ENCODE measurements at places on chromosomes 11 and 22.

DNA sequence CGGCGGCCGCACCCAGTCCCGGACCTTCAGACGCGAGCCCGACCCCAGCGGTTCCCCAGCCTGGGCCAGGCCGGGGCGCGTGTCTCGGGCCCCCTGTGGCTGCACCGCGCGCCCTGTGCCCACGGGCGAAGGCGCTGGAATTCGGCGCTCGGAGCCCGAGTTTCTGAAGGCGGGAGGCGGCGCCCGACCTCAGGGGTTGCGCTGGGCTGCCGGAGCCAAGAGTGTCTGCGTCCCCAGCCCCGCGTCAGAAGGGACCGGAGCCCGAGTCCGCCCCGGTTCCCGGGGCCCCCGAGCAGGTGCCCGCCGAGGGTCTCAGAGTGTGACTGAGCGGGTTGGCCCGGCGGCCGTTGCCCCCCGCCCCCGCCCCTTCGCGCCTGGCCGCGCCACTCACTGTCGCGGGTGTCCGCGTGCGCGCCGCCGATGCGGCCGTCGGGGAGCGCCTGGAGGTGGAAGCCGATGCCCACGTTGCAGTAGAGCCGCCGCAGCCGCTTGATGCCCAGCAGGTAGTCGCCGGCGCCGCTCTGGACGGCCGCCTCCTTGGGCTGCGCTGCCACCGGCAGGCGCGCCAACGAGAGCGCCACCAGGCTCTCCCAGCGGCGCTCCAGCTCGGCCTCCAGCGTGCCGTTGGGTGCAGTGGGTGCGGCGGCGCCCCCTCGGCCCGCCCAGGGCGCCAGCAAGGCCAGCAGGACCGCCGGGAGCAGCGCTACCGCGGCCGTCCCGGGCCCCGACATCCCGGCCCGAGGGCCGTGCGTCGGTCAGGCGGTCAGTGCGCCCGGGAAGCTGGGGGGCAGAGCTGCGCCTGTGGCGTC, 583 bp downstream of the FGF4 start:
- no peak for DNase-seq

- no peak for DNase-seq
Measured at GRCh38 chr11:118001494-118001971, 15.3 kb downstream of the IL10RA start.

GRCh38 chr11:3623767-3624458, 17.9 kb downstream of the ART5 start:
- no peak for DNase-seq

DNA sequence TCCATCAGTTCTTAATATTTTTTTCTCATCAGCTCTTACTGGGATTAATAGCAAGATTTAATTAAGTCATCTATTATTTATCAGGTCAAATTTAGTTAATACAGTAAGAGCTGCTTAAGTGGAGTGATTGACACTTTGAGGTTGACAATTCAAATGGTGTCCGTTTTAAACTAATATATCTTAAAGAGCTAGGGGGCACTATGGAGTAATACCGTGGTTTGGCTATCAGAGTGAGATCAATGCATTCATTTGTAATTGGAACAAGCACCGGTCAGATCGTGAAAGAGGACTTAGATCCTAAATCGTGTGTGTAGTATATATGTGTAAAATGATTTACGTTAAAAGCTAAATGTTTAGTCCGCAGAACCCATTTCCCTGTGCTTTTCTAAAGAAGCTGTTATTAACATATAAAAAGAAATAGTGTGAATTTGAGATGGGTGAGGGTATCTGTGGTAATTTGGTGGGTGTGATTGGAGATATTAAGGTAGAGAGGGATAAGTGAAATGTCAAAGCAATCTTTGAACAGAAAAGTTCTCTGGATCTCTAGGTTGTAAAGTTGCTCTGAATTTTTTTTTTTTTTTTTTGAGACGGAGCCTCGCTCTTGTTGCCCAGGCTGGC, 2.3 kb downstream of the SIK2 start:
- peak; percentile 68 for DNase-seq

- peak; percentile 74 for DNase-seq
Measured at GRCh38 chr22:27850000-27850521, 48.5 kb upstream of the MN1 start.

DNA sequence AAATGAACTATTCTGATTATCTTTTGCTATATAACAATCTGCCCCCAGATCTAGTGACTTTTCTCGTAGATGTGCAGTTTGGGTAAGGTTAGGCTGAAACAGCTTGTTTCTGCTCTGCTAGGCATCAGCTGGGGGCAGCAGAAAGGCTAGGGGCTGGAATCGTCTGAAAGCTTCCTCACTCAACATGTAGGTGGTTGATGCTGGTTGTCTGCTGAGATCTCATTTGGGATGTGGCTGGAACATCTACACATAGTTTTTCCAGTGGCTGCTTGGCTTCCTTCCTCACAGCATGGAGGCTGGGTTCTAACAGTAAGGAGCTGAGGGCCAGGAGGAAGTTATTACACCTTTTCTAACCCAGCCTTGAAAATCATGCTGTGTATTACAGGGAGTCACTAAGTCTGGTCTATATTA, 30.2 kb downstream of the USP47 start:
- peak; percentile 24 for DNase-seq

DNA sequence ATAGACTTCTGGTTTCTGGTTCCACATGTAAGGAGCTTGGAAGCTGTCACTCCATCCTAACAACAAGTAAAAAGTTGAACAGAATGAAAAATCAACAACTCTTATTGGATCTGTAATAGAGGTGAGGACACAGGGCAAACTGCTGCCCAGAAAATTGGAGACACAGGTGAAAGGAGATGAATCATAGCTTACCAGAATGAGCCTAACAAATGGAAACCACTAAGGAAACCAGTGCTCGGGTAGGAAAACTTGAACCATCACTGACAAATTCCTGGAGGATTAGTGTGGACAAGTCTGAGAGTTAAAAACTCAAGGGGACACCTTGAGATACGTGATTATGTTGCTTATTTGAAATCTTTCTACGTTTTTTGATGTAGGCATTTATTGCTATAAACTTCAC, 52.1 kb downstream of the GDPD4 start:
- DNase-seq, result no peak

- DNase-seq, result no peak
Measured at GRCh38 chr11:60592601-60593000, 77.4 kb downstream of the MS4A13 start.

DNA sequence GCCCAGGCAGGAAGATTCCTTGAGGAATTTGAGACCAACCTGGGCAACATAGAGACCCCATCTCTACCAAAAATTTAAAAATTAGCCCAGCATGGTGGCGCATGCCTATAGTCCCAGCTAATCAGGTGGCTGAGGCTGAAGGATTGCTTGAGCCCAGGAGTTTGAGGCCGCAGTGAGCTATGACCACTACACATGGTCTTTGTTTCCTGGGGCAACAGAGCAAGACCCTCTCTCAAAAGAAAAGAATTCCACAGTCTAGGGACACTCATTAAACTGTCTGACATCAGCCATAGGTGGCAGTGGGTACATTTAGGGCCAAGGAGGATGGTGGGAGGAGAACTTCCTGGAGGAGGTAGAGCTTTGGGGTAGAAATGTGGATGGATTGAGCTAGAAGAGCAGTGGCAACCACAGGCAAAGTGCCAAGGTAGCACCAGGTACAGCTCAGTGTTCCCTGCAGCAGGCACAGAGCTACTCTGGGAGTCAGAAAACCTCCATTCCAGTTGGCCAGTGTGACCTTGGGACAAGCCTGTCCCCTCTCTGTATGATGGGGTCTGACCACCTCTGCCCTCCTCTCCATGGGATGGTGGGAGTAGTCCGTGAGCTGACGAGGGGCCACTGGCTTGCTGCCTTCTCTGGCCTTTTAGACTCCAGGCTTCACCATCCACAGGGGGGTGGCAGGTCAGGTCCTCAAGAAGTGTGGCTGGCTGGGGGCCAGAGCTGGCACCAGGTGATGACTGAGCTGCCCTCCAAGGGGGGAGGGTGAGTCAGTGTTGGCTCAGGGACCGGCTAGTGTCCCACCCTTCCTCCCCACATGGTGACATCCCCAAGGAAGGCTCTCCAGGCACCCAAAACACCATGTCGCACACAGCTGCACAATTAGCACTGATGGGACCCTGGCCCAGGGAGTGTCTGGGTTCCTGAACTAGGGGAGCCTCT, 3.7 kb upstream of the CLCF1 start:
- DNase-seq, result no peak

DNA sequence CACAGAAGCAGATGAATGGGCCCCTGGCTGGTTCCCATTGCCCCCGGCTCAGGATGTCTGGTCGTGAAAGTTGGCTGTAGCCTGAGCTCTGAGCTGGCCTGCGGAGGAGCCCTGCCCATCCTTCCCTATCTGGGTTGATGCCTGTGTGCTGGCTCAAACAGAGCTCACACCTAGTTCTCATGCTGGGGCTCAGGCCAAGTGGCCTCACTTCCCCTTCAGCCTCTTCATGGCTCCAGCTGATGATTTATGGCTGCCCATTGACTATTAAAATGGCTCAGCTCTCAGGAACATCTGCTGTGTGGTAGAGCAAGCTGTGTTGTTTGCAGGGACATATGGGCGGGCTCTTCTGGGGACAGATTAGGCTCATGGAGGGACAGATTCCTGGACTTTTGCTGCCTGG, 64.7 kb downstream of the ADAMTS15 start:
- DNase-seq, result no peak

DNA sequence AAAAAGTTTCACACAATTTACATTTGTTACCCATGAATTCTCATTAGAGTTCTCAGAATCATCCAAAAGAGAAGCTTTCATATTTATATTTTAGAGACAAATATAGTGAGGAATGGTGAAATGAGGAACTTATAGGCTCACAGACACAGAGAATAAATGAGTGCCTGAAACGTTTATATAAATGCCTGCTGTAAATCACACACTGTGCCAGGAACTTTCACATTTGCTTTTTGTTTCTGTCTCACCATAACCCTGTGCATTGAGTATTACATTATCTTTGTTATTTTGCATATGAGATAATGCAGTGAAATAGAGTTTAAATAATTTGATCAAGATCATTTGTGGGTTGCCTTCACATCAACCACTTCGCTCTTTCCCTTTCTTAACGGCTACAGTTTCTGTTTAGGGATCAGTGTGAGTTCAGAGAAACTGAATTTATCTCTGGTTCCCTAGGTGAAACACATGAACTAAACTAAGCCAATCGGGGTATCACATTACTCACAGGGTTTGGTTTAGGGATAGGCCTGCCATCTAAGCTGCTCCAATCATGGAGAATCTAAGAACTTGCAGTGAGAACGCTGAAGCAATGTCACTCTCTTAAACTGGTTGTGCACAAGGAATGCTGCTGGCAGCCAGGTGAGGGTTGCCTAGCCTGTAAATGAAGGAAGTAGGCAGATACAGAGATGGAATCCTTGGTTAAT, 1339.2 kb upstream of the TENM4 start:
- DNase-seq, result peak; percentile 16

DNA sequence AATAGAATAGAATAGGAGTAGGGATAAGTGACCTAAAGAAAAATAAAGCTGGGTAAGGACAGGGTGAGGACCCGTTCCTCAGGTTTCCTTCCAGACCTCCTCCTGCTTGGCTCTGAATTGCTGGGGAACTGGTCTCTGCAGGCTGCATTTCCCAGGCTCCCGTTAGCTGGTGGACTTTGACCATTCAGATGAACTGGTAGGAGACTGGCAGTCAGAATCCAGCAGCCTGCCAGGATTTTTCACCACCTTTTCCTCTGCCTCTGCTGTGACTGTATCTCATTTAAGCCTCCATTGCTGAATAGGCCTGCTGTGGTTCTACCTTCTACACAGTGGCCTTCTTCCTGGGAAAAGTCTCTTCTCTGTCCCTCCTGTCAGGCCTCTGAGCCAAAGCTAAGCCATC, 24.6 kb upstream of the SMPD1 start:
- no peak for DNase-seq

- DNase-seq, result no peak
Measured at GRCh38 chr11:8426076-8426475, 162.4 kb upstream of the LMO1 start.

DNA sequence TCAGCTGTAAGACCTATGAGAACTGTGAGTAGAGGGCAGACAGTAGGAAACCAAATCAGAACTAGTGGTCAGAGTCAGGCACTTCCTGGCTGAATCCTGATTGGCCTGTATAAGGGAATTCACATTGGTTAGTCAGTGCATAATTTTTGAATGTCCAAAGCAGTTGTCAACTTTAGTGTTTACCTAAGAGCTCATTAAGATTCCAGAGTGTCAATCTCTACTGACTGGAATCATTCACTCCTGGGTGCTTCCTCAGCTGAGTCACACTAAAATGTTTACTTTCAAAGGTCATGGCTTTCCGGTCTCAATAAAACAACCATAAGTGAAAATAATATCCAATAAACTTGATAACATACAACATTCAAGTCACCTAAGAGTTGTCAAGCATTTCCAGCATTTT, 306.1 kb downstream of the C11orf87 start:
- no peak for DNase-seq

DNA sequence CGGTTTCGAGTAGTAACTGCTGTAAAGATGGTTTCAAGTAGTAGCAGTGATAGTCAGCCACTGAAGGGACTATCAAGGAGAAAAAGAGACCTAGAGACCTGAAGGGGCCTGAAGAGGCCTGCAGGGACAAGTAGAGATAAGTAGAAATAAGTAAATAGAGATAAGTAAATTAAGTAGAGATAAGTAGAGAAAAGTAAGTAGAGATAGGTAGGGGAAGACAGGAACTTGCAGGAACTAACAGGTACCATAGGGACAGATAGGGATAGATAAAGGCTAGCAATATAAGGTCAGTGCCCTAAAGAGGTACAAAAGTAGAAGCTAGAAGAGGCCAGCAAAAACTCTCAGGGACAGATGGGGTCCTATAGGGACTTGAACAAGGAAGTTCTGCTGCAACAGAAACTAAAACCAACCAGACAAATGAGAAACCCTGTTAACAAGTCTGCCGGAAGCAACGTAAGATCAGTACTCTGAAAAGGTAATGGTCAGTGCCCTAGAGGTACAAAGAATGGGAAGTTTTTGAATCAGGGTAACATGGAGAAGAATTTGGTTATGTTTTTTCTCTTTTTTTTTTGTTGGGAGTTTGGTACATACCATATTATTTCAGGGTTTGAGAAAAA, 9.6 kb upstream of the SC5D start:
- DNase-seq, result no peak

GRCh38 chr11:134956450-134957210, 544.6 kb upstream of the B3GAT1 start:
- no peak for DNase-seq

- DNase-seq, result no peak
Measured at GRCh38 chr11:120134106-120134930, 3.6 kb downstream of the TRIM29 start.

DNA sequence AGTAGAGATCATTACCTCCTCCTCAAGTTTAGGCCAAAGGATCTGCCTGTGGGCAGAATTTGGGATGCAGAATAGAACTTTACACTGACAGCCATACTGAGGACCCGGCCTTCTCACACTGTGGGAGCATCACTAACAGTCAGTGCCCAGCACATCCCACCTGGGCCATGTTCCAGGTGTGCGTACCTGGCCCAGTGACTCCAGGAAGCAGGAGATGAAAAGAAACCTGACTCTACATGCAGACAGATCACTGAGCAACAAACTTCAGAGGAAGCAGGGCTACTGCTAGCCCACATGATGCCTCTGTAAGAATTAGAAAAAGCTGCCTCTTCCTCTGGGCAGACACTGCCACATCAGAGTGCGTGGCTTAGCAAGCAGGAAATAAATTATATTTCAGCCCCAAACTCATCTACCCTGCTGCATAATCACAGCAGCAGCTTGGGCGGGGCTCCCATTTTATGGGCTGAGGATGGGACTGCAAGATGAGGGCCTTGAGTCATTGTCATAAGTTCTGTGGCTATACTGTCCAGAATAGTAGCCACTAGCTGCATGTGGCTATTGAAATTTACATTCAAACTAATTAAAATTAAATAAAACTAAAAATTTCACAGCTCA, 6.0 kb upstream of the LMO2 start:
- DNase-seq, result no peak
